ENCODE measurements at places on chromosomes 3 and 15.

- no peak for DNase-seq
These were observed 4.4 kb downstream of the GXYLT2 start for GRCh38 chr3:72892081-72892775.

GRCh38 chr3:118823626-118824025 is 211.0 kb downstream of the IGSF11 start:
- DNase-seq = no peak

- DNase-seq = no peak
These were observed 1333.5 kb upstream of the CADM2 start for GRCh38 chr3:83625261-83625660.

GRCh38 chr3:67558426-67558825 is 96.0 kb downstream of the SUCLG2 start:
- no peak for DNase-seq

- no peak for DNase-seq
These were observed 177.0 kb downstream of the GOLIM4 start for GRCh38 chr3:167918686-167919085.
